Brain pericyte (primary cell): ENCODE measurements at places on chromosomes 2 and 18.
A peak's percentile ranks its signal among the peaks of the same experiment; 100 is the strongest.

- DNase-seq: no peak
These were observed 1.1 kb upstream of the EPC2 start for GRCh38 chr2:148643421-148643820.

GRCh38 chr2:220104871-220105351 is 477.5 kb downstream of the SLC4A3 start:
- DNase-seq: no peak

DNA sequence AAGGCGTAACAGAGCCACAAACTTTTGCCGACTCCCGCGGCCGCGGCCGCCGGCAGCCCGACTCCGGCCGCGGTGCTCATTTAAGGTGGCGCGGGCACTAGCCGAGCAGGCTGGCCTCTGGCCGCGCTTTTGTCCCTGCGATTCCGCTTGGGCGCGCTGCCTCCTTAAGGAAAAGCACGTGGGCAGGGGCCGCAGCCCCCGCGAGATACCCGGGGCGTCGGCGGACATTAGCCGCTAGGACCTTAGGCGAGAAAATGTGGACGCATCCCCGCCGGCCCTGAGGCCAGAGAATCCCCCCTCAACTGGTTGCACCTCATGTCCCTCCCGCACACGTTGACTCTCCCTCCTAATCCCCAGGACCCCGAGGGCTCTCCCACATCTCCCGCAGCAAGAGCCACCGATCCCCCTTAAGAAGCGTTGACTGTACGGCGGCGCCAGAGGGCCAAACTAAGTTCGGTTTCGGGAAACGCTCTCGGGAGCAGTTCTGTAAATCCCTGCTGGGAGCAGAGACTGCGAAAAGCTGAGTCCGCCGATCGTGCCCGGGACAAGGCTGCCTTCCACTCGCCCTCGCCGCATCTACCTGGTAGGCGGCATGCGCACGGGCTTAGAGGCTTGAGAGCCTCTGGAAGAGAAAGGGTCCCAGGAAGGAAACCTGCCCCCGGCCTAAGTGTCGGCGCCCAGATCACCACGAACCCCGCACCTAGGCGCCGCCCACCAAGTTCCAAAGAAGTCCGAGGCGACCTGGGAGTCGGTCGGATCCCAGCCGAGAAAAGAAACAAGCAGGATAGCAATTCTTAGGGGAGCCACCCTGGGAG is 1.8 kb upstream of the SATB2 start:
- peak; percentile 85 for DNase-seq

- DNase-seq: no peak
These were observed 57.6 kb downstream of the APOB start for GRCh38 chr2:20986024-20986939.

GRCh38 chr2:83331810-83332209 is 1127.3 kb downstream of the SUCLG1 start:
- DNase-seq: no peak

GRCh38 chr2:2183176-2183575 is 147.9 kb downstream of the MYT1L start:
- DNase-seq: no peak

DNA sequence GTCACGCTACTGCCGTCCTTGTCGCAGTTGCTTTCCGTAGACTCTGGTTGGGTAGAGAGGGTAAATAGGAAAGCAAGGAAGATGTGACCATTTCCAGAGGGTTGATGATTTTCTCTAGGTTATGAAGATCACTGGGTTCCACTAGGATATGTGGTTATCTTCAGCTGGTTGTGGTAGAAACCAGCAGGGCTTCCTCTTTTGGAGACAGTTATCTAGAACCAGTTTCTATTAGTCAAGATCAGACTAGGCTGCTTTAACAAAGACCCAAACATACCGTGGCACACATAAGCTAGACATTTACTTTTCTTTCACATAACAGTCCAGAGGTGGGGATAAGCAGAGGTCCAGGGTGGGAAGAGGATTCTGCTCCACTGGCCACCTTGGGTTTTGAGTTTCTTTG is 59.6 kb downstream of the FASTKD2 start:
- DNase-seq: no peak

DNA sequence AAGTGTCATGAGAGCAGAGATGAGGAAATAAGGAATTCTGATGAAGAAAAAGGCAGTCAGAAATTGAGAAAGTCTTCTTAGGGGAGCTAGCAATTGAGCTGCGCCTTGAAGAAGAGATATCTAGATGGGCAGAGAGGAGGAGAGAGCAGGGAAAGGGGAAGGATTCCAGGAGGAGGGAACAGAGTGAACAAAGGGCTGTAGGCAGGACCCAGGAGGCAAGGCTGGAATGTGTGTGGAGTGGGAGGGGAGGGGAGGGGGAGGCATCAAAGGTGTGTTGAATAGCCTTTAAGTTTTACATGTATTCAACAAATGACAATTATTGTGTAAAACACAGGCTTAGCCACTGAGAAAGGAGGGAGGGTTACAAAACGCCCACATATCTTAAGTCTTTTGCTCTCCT is 164.5 kb downstream of the TDRD15 start:
- DNase-seq: no peak

- no peak for DNase-seq
These were observed 66.3 kb upstream of the NABP1 start for GRCh38 chr2:191611614-191612013.

DNA sequence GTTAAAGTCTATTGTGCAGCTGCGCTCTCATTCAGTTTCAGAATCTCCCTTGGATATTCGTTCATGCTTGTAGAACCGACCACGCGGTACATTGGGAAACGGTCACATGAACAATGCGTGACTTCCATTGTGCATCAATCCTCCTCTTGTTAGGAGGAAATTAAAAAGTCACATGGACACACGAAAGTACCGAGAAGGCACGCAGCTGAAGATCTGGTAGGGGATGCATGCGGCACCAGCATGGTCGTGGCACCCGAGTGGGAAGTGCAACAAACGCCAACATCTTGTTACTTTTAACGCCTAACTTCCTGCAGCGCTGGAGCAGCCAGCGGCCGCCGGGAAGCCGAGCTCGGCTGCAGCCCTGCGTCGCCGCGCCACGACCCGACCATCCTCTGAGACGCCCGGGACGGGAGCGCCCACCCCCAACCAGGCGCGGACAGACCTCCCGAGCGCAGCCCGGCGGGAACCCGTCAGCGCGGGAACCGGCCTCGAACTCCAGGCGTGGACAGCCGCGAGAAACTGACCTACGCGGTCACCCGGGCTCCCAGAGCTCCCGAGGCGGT is 412 bp downstream of the OSBPL1A start:
- DNase-seq: peak; percentile 32

DNA sequence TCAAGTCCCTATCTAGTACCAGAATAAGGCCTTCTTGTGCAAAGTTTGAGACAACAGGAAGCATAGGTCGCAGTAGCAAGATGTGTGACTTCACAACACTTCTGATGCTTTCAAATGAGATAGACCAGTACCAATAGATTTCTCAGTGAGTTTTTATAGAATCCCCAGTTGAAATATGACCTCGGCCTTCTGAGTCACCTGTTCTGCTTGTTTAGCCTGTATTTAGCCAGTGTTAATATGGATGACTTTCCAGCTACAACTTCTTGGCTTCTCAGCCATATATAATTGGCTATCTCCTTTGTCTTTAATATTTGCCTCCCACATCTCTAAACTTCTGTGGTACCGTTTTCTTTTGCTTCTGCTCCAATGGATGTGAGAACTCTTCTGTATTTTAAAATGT is 113.8 kb downstream of the KYNU start:
- no peak for DNase-seq

DNA sequence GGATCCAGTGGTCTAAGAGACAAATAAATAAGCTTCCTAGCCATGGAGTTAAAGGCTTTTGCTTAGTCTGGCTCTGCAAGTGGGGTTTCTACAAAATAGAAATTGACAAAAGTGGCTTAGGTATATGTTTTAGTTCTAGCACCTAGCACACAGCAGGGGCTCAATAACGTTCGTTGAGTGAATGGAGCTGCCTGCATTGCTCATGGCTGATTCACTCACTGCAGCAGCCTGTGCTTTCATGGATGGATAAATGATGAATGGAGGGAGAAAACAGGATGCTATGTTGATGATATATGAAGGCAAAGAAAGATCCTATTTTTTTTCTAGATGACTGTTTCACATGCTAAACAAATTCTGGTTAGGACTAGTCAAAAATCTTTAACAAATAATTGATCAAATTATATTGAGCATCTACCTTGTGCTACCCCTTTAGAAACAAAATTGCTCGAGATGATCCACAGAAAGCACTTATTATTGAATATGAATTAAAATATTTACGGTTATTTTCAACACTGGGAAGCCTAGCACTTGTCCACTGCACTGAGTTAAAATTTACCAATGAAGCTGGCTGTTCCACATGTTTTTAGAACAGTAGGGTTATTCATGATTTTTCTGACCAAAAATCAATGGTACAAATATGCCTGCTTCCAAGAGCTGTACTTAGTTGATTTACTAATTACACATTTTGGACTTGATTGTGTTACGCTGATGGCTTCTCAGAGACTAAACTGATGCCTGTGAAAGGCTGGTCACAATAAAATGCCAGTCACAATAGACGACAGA is 39.6 kb downstream of the HDHD2 start:
- no peak for DNase-seq

DNA sequence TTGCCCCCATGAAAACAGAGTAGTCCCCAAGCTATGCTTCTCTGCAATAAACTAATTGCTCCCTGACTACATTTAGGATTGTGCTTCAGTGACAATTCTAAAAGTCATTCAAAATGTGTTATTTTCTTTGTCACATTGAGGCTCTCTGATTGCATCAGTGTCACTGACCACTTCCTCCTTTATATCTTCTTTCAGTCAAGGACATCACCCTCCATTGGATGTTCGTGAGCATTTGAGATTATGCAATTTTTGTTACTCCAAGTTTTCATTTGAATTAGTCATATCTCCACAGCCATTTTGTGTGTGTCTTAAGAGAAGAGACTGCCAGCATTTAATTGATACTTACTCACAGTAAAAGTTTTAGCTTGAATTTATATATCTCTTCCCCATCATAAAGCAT is 780.8 kb upstream of the GCFC2 start:
- DNase-seq: no peak

- DNase-seq: no peak
These were observed 157.9 kb downstream of the CLIP4 start for GRCh38 chr2:29273004-29273684.

GRCh38 chr2:239895669-239896068 is 129.5 kb downstream of the NDUFA10 start:
- DNase-seq: no peak
